Tibial nerve (tissue), 4 donors: ENCODE measurements at places on chromosomes 6 and 20.
A peak's percentile ranks its signal among the peaks of the same experiment; 100 is the strongest.

GRCh38 chr20:34642009-34642408 is 34.9 kb downstream of the PIGU start:
- no peak for DNase-seq

DNA sequence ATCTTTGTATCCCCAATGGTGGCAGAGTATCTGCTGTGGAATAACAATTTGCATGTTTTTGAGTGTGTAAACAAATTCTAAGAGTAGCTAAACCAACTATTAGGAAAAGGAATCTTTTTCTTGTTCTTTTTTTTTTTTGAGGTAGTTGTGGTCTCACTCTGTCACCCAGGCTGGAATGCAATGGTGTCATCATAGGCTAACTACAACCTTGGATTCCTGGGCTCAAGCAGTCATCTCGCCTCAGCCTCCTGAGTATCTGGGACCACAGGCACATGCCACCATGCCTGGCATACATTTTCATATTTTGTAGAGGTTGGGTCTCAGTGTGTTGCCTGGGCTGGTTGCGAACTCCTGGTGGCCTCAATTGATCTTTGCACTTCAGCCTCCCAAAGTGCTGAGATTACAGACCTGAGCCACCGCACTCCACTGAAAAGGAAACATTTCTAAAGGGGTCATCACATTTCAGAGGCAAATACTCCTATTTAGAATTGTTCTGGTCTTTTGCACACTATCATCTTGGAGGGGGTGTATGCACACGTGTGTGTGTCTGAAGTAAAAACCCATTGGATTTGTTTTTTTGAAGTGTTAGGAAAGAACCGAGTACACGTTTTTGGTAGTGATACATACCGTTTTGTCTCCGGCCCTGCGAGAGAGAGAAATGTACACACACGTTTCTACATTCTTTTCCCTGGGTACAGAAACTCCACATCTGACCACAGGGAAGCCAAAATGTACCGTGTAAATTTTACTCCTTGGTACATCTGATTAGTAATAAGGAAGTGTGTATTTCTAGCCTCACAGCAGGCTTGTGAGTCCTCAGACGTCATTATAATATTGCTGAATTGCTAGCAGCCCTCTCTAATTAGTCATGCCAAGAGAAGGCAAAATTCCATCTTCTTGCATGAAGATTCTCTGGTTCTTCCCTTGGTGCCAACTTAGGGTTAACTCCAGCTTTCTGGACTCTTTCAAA is 183.6 kb downstream of the JARID2 start:
- DNase-seq, result no peak

DNA sequence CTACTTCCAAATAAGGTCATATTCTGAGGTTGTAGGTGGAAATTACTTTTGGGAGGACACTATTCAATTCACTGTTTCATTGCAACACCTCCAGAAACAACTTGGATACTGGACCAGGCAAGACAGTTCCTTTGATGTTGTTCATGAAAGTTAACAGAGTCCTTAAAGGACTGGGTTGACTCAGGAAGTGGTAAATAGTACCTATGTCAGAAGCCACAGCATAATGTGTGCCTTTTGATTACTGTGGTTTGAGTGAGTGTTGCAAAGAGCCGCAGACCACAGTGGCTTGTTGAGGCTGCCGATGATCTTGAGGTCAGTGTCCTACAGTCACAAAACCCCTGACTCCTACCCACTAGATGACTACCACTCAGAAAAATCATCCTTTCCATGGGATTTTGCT is 10.9 kb downstream of the IL20RA start:
- no peak for DNase-seq

DNA sequence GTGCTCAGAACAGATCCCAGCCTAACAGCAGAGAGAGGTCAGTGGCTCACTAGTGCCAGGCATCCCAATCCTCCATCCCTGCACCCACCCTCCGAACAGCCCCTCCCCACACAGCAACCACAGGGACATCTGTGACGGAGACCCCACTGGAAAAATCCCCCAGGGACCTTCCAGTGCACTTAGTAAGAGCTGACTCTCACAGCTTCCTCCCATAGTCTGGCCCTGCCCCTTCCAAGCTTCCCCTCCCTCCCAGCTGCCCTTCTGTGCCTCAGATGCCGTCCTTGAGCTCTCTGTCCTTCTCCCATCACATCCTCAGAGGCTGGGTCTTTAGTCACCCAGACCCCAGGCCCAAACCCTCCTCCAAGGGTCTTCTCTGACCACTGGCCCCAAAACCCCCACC is 9.7 kb upstream of the THBS2 start:
- DNase-seq, result no peak

DNA sequence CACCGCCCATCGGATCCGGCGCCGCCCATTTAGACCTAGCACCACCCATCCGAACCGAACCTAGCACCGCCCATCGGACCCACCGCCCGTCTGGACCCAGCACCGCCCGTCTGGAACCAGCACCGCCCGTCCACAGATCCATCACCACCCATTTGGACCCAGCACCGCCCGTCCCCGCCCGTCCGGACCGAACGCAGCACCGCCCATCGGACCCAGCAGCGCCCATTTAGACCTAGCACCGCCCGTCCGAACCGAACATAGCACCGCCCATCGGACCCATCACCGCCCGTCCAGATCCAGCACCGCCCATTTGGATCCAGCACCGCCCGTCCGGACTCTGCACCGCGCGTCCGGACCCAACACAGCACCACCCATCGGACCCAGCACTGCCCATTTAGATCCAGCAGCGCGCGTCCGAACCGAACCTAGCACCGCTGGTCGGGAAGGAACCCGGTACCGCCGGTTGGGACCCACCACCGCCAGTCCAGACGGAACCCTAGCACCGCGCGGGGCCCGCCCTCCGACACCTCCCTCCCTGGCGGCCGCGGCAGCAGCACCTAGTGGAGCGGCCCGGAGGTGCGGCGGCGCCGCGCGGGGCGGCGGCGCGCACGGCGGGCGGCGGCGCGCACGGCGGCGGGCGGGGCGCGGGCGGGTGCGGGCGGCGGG is 348 bp upstream of the AFDN start:
- peak; percentile 59 for DNase-seq
